HCT116 (cell line): ENCODE measurements at places on chromosomes 13 and 19. TPM values are rescaled to one million over a fixed set of nuclear protein-coding genes. Genes with fewer than 3 reads are reported as not detected.

- H3K4me3 ChIP-seq: no peak overlapping the region
- H3K36me3 ChIP-seq: no peaks in the 10 kb centered on the region
- H3K27me3 ChIP-seq: no peaks in the 10 kb centered on the region
Observed at GRCh38 chr13:32881074-32881776, 135.0 kb upstream of the KL start.

GRCh38 chr13:32330441-32330840 lies 15.1 kb downstream of the BRCA2 start:
- DNase-seq: no peak
- H3K27me3 ChIP-seq: no peaks in the 10 kb centered on the region
- H3K4me1 ChIP-seq: no peaks in the 10 kb centered on the region
- no peak overlapping the region for H3K4me3 ChIP-seq
- no peak overlapping the region for H3K27ac ChIP-seq
- H3K36me3 ChIP-seq: peaks cover 4% of the 10 kb centered on the region

- H3K27me3 ChIP-seq: no peaks in the 10 kb centered on the region
- no peak overlapping the region for H3K27ac ChIP-seq
- no peak overlapping the region for H3K4me3 ChIP-seq
- no peaks in the 10 kb centered on the region for H3K36me3 ChIP-seq
- no peak for DNase-seq
Observed at GRCh38 chr13:113547238-113547971, 37.1 kb upstream of the TFDP1 start.

DNA sequence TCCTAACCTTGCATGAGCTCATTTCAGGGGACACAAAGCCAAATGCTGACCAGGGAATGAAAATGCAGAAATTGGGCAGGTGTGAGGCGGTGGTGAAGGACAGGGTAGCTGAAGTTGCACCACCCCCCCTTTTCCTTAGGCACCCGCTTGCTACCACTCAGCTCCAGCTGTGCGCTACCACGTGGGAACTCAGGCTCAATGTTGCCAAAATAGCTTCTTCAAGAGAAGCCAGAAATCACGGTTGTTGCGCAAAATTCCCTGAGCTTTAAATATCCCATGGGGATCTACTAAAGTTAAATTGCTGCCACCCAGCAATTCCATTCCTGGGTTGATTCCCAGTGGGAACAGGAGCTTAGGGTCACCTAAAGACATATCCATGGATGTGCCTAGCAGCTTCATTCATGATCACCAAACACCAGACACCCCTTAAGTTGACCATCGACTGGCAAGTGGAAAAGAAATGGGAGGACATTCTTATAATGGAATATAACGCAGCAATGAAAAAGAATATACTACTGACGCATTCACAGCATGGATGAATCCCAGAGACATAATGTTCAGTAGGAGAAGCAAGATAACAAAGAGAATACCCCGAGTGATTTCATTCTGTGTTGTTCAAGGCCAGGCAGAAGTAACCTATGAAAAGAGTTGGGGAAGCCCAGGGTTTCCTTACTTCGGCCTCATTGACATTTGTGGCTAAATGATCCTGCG lies 12.8 kb upstream of the ADGRL1 start:
- H3K27me3 ChIP-seq: no peaks in the 10 kb centered on the region
- peaks cover 9% of the 10 kb centered on the region; the same call in 1 of the 2 replicates for H3K4me1 ChIP-seq
- H3K27ac ChIP-seq: no peak overlapping the region
- H3K36me3 ChIP-seq: no peaks in the 10 kb centered on the region
- DNase-seq: no peak

DNA sequence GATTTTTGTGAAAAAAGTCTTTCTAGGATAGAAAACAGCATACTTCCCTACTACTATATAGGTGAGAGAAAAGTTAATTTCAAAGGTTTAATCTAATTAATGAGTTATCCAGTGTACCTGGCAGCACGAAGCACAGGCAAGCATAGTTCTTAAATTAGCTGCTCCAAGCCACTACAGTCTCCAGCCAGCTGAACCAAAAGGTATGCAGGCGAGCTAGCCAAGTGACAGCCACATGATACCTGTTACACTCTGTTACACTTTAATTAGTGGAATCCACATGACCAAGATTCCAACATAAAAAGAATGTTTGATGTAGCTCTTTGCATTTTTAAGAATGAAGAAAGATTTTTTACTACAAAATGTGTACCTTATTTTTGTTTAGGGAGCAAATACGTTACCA lies 15.5 kb downstream of the SLC25A30 start:
- no peak overlapping the region for H3K27ac ChIP-seq
- H3K36me3 ChIP-seq: peaks cover 38% of the 10 kb centered on the region; the same call in 1 of the 2 replicates
- no peaks in the 10 kb centered on the region for H3K4me1 ChIP-seq
- no peaks in the 10 kb centered on the region for H3K27me3 ChIP-seq

GRCh38 chr13:60363288-60363687 lies 33.7 kb upstream of the TDRD3 start:
- H3K36me3 ChIP-seq: no peaks in the 10 kb centered on the region
- no peak overlapping the region for H3K27ac ChIP-seq
- no peak for DNase-seq
- H3K27me3 ChIP-seq: no peaks in the 10 kb centered on the region
- no peak overlapping the region for H3K4me3 ChIP-seq

GRCh38 chr19:15759962-15760565 lies 22.3 kb downstream of the OR10H3 start:
- no peak overlapping the region for H3K4me3 ChIP-seq
- no peak overlapping the region for H3K27ac ChIP-seq
- peaks cover 20% of the 10 kb centered on the region for H3K27me3 ChIP-seq
- H3K4me1 ChIP-seq: no peaks in the 10 kb centered on the region

DNA sequence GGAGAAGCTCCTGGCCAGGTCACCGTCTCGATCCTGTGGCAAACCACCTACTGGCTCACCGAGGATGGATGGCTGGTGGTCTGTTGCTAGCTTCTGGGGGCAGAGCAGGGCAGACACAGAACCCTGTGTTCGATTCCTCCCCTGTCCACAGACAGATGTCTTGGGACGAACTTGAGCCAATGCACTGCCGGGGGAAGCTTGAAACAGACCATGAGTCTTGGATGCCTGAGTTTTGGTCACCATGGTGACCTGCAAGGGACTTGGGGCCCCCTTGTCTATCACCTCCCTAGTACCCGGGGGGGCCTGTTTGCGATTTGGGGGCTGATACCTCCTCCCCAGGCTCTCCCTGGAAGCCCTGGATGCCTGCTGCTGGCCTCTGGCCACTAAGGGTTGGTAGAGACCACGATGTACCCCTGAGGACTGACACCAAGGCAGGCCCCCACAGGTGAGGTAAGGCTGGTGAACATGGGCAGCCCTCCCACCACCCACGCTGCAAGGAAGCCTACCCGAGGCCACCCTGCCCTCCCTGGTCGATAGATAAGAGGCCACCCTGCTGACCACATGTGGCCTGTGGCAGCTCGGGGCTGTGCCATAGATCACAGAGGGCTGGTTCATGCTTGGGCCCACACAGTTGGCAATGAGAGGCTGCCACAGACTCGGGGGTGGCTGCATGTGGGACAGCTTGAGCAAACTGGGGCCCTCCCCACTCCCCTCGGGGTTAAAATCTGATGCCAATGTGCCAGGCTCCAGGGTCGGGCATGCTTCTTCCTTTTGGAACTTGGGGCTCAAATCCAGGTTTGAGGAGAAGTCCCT lies 10.7 kb downstream of the IQCN start:
- DNase-seq: no peak
- no peaks in the 10 kb centered on the region for H3K36me3 ChIP-seq
- H3K4me1 ChIP-seq: no peaks in the 10 kb centered on the region
- H3K27ac ChIP-seq: no peak overlapping the region

DNA sequence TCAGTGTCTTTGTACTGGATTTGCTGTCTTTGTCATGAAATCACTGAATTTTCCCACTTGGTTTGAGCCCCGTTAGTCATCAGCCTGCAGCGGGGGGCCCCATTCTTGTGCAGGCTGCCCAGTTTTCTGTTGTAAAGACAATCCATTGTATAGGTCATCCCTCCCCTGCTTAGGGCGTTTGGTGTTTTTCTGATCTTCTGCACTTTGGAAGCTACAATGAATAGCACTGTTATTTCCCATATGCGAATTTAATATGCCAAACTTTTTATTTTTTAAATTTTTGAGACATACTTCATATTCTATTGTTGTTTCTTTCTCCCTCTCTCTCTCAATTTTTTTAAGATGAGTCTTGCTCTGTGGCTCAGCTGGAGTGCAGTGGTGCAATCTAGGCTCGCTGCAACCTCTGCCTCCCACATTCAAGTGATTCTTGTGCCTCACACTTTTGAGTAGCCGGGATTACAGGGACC lies 9.0 kb downstream of the SLC27A1 start:
- no peaks in the 10 kb centered on the region for H3K36me3 ChIP-seq
- H3K27ac ChIP-seq: no peak overlapping the region
- no peaks in the 10 kb centered on the region for H3K27me3 ChIP-seq
- no peak overlapping the region for H3K4me3 ChIP-seq

GRCh38 chr13:29858667-29859066 lies 8.2 kb upstream of the UBL3 start:
- H3K27ac ChIP-seq: no peak overlapping the region
- DNase-seq: no peak
- H3K4me3 ChIP-seq: no peak overlapping the region
- no peaks in the 10 kb centered on the region for H3K27me3 ChIP-seq

Gene ACP4
- not detected for total RNA-seq

Gene RPL21
- total RNA-seq: 915 TPM

Gene ZNF112
- total RNA-seq: 3.6 TPM

Gene SCGB2B2
- total RNA-seq: 0.27 TPM

Gene DAND5
- 0.25 TPM for total RNA-seq

Gene LPAR6
- 0.12 TPM for total RNA-seq

Gene DOHH
- 20.9 TPM for total RNA-seq
